ENCODE measurements at places on chromosomes 16 and 17. TPM values are rescaled to one million over a fixed set of nuclear protein-coding genes. Genes with fewer than 3 reads are reported as not detected.

- no peak for DNase-seq
Observed at GRCh38 chr16:31711344-31711845, 162.2 kb upstream of the ZNF267 start.

GRCh38 chr16:19382084-19382801 is 35.4 kb upstream of the TMC5 start:
- no peak for DNase-seq

DNA sequence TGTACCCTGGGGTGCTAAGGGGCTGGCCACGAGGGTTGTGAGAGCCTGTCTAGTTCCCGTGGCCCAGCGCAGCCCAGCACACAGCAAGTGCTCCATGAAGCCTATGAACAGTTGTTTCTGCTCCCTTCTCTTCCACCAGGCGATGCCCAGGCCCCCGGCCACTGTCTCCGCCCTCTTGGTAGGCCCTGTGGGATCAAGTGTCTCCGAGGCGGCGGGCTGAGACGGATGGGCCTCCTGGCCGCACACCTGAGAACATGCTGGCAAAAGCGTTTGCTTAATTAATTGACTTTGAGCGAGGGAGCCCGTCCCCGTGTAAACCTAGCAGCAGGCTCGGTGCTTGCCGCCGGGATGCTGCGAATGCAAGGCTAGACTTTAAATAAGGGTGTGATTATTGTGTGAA is 129.7 kb upstream of the GSE1 start:
- DNase-seq = no peak

The ATP2A3 gene
- 2.9 TPM for total RNA-seq

The CDK3 gene
- total RNA-seq = 2.2 TPM

Measured in fibroblast of villous mesenchyme (primary cell).